ENCODE measurements at places on chromosomes 16 and 17. TPM values are rescaled to one million over a fixed set of nuclear protein-coding genes. Genes with fewer than 3 reads are reported as not detected.
A peak's percentile ranks its signal among the peaks of the same experiment; 100 is the strongest.

DNA sequence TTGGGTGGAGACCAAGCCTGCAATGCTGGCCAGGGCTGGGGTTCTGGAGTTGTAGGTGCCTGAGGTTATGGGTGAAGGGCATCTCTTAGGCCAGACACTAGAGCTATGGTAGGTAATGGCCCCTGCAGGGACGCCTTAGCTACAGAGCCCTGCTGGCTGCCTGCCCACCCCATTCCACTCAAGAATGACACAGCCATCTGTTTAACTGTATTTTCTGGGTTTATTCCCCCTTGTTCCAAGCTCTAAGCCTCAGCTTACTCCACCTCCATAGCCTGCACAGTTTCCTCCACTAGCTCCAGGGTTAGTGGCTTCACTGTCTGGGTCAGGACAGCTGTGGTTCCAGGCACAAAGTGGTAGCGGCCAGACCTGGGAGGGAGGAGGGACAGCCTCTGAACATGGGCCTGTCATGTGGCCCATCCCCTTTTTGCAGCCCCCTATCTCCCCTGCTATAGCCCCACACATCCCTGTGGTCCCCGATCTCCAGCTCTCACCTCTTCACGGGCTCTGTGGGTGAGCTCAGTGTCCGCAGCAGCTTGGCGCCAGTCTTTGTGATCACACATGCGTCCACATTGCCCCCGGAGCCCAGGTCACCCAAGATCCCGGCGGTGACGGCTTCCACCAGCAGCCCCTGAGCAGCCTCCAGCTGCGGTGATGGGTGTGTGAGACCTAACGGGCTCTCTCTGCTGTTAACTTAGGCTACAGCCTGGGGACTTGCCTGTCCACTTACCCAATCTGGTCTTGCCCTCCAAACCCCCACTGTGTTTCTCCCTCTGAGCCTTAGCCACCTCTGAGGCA lies 2.1 kb downstream of the PSMB10 start:
- H3K36me3 ChIP-seq: peaks cover 21% of the 10 kb centered on the region
- no peaks in the 10 kb centered on the region for H3K27me3 ChIP-seq
- H3K27ac ChIP-seq: peak overlapping the region; percentile 96
- H3K4me3 ChIP-seq: peak overlapping the region; percentile 99

The ICAM2 gene
- 61.7 TPM for total RNA-seq

The NPIPA2 gene
- 1.5 TPM for total RNA-seq

The C16orf89 gene
- not detected for total RNA-seq

DNA sequence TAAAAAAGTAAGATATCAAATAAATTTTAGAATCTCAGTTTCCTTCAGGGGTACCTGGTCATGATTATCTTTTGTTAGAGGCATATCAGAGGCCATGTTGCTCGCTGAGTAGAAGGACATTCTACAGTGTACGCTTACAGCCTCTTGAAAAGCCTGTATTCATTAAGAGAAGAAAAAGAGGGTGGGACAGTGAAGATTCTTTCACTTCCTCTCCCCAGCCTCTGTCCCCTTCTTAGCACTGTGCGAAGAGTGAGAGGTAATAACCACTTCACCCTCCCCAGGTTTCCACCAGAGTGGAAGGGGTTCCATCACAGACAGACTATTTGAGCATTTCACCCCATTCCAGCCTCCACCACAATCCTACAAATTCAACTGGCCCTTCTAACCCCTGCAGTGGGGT lies 4.8 kb upstream of the LPO start:
- no peak for DNase-seq
- H3K27me3 ChIP-seq: peaks cover 42% of the 10 kb centered on the region
- H3K4me1 ChIP-seq: peaks cover 12% of the 10 kb centered on the region
- H3K27ac ChIP-seq: no peak overlapping the region

The PRAC1 gene
- total RNA-seq: not detected

DNA sequence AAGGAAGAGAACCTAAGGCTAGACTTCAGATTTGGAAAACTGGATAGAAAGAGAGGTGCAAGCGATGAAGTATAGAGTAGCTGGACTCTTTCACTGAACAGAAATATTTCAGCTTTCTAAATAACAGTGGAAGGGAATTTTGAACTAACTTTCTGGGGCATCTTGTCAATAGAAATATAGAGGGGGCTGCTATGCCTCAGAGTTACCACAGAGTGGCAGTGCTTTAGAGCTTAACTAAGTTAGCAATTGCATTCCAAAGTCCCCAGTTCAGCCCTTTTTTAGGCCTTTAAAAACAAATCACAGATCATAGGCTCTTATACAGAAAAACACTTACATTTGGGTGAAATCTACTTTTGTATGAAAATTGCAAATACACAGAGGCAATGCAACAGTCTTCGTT lies 154.2 kb upstream of the CDH8 start:
- H3K27me3 ChIP-seq: no peaks in the 10 kb centered on the region
- no peak overlapping the region for H3K4me3 ChIP-seq
- no peaks in the 10 kb centered on the region for H3K4me1 ChIP-seq
- no peaks in the 10 kb centered on the region for H3K36me3 ChIP-seq
- H3K27ac ChIP-seq: no peak overlapping the region

The TBC1D3G gene
- not detected for total RNA-seq

DNA sequence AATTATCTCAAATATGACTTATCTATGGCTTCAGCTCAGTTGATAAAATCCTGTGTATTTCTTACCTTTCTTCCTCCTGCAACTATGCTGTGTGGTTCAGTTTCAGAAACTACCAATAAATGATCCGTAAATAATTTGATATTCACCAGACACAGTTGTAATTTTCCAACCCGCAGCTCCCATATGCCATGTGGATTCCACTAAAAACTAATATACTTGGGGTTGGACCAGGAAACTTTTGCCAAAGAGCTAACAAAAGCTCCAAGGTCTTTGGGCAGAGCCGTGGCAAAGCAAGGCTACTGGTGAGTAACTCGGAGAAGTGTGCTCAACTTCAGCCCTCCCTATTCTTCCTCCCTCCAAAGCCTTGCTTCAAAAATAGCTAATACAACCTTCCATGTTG lies 2.3 kb upstream of the CHST6 start:
- no peak for DNase-seq
- H3K36me3 ChIP-seq: no peaks in the 10 kb centered on the region
- H3K27me3 ChIP-seq: peaks cover 41% of the 10 kb centered on the region
- peaks cover 3% of the 10 kb centered on the region for H3K4me1 ChIP-seq
- H3K27ac ChIP-seq: no peak overlapping the region
- H3K4me3 ChIP-seq: no peak overlapping the region

The SLC13A2 gene
- total RNA-seq: not detected
